ENCODE measurements at places on chromosomes 5 and 9.

GRCh38 chr5:134982230-134982629 lies 14.5 kb downstream of the CATSPER3 start:
- no peak for DNase-seq

DNA sequence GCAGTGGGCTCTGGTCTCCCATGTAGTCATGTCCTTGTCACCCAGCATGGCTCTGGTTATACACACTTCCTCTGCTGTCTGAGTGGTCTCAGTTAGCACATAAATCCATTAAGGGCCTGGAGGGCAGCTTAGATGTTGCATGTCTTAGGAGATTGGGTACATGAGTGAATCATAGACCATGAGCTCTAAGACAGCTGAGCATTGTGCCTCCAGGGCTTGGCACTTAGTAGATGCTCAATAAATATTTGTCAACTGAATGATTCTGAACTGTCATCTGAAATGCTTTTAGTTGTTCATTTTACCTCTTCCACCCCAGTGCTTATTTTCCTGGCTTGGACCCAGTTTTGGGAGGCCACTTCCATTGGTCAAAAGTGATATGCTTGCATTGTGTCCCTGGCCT lies 135.6 kb downstream of the BOD1 start:
- no peak for DNase-seq

GRCh38 chr5:135564331-135564730 lies 14.5 kb downstream of the CXCL14 start:
- no peak for DNase-seq

DNA sequence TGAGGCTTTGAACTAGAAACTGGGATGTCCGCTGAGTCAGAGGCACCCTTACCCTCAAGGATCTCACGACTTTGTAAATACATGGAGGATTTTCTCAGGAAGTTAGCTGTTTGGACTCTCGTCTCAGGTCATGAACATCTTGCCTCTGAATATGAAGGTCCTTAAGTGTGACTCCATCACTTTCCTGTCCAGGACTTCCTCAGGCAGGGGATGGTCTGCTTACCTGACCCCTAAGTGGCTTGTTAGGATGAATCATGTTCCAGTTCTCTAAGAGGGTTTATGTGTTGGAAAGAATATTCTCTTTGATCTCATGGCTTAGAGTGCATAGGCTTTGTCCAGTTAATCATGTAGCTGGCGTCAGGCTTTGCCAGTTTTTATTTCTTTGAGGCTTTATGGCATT lies 511.7 kb upstream of the KLF4 start:
- DNase-seq, result no peak

GRCh38 chr9:1757186-1757585 lies 258.0 kb upstream of the SMARCA2 start:
- DNase-seq, result no peak

- DNase-seq, result no peak
Measured at GRCh38 chr5:100600298-100600994, 65.3 kb downstream of the FAM174A start.

DNA sequence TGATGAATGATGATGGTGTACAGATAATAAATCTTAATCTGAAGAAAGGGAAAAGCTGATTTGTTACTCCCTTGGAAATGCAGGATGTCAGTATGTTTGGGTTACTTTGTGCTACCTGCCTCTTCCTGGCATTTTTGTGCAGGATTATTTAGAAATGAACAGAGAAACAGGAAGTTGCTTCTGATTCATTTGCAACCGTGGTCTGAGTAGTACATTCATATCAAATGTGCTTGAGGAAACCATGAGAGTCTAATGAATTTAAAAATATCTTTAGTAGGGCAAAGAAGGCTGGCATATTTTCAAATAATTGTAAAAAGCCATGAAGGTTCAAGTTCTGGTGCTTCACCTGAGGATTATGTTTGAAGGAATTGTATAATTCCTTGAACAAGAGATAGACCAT lies 391.6 kb downstream of the TMEM161B start:
- no peak for DNase-seq

DNA sequence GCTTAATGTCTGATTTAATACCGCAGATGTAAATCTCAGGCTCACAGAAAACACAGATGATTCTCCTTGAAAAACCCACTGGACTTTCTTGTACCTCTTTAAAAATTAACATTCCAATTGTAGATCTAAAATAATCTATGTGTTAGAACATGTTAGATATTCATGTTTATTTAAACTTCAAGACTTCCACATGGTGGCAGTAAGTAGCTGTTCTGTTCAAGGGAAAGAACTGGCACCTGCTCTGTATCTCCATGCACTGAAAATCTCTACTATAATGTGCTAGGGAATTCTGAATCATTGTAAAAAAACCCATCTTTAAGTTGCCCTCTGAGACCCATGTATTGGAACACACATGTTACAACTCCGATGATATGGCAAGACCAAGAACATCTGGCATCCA lies 366.9 kb downstream of the DMRTA1 start:
- DNase-seq, result peak; percentile 26

GRCh38 chr5:141382469-141383294 lies at the start of gene PCDHGA7:
PCDHGA7 (plus strand) TSS chr5:141382742; CDS start chr5:141382900, 158 bp downstream.
- DNase-seq, result no peak

DNA sequence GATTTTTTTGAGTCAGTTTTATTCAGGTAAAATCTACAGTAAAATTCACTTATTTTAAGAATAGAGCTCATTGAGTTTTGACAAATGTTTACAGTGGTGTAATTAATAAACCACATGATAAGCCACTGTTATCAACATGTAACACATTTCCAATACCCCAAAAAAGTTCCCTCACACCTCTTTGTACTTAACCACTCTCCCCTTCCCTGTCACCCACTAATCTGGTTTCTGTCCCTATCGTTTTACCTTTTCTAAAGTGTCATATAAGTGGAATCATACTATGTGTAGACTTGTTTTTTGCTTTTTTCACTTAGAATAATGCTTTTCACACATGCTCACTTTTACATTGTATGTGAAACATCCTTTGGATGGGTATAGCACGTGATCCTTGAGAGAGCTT lies 127.2 kb downstream of the KDM4C start:
- no peak for DNase-seq

- no peak for DNase-seq
Measured at GRCh38 chr9:132671620-132672412, 1.6 kb downstream of the GTF3C4 start.

DNA sequence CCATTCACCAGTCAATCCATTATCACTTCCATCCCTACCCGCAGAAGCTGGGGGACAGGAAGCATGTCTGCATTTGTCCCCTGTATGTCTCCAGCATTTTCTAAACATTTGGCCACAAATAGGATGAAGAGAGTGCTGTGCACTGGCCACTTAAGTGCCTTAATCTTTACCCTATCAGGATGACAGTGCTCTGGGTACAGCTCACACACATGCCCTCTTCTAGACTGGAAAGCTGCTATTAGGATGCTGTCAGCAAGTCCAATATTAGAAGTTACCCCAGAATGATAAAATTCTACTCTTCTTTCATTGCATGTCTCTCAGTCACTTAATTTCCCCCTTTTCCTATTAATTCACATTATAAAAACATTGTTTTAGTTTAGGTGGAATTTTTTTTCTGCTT lies 168.4 kb downstream of the RASEF start:
- no peak for DNase-seq

- DNase-seq, result no peak
Measured at GRCh38 chr5:83562071-83562606, 90.6 kb downstream of the VCAN start.

DNA sequence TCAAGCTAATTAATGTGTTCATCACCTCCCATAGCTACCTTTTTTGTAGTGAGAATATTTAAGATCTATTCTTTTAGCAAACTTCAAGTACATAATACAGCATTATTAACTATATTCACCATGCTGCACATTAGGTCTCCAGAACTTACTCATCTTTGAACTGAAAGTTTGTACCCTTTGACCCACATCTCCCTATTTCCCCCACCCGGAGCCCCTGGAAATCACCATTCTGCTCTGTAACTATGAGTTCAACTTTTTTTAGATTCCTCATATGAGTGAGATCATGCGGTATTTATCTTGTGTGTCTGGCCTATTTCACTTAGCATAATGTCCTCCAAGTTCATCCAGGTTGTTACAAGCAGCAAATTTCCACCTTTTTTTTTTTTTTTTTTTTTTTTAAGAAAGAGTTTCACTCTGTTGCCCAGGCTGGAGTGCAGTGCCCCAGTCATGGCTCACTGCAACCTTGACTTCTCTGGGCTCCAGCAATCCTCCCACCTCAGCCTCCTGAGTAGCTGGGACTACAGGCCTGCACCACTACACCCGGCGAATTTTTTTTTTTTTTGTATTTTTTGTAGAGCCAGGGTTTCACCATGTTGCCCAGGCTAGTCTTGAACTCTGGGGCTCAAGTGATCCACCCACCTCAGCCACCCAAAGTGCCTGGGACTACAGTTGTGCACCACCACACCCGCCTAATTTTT lies 100.4 kb upstream of the SAP30L start:
- no peak for DNase-seq

- DNase-seq, result no peak
Measured at GRCh38 chr5:167229751-167230150, 1061.7 kb upstream of the WWC1 start.

GRCh38 chr9:12935714-12936113 lies 160.9 kb downstream of the LURAP1L start:
- peak; percentile 45 for DNase-seq

DNA sequence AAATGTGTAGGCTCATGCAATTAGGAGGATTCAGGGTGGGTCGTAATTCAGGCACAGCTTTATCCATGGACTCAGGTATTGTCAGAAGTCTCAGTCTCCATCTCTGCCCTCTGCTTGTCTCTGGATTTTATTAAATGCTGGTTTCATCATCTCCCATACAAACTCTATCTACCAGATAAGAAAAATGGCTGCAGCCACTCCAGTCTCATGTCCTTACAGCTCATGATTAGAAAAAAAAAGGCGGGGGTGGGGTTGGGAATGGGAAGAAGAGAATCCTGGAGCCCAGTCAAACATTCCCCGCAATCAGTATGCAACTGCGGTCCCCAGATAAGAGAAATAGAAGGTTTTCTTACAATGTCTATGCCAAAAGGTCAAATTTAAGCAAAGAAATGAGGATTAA lies 7.6 kb upstream of the FBXO38 start:
- DNase-seq, result no peak

- no peak for DNase-seq
Measured at GRCh38 chr9:119945686-119946085, 576.5 kb upstream of the BRINP1 start.

GRCh38 chr5:109873687-109874086 lies 184.0 kb downstream of the MAN2A1 start:
- no peak for DNase-seq

- DNase-seq, result no peak
Measured at GRCh38 chr9:127711831-127712274, 3.6 kb downstream of the PTRH1 start.

GRCh38 chr5:156201788-156202403 lies 125.1 kb upstream of the SGCD start:
- DNase-seq, result peak; percentile 74

DNA sequence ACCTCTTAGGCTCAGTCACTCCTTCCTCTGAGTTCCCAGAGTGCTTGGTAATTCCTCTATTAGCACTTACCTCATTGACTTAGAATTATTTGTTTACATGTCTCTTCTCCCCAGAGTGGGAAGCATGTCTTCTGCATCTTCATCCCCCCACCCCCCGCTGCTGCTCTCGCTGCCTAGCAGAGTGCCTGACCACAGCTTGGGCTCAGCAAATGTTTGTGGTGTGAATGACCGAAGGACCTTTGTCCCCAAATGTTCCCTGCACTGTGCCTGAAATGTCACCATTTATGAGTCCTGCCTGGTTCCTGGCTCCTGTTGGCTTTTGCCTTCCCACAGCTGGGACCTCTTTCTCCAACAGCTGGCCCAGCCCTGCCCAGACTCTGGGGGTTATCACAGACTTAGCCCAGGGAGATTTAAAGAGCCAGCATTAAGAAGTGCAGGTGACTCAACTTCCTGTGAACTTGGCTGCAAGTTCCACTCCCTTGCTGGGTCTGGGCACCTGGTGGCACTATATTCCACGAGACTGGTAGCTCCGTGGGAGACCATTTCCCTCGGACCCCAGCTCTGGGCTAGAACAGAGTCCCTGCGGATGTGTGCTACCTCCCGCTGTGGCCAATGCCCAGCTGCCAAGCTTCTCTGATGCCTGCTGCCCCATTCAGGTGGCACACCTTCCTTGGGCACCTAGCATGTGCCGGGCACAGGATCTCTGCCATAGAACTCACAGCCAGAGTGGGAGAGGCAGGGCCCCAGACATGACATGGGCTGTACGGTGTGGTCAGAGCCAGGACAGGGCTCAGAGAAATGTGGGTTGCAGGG lies 1.8 kb upstream of the HMCN2 start:
- DNase-seq, result no peak

- DNase-seq, result no peak
Measured at GRCh38 chr9:73176450-73176875, 24.8 kb downstream of the ANXA1 start.

GRCh38 chr5:157470631-157471030 lies 10.6 kb downstream of the NIPAL4 start:
- DNase-seq, result no peak

GRCh38 chr9:11558043-11558442 lies 945.2 kb upstream of the PTPRD start:
- no peak for DNase-seq

- no peak for DNase-seq
Measured at GRCh38 chr9:10252174-10252573, 360.6 kb downstream of the PTPRD start.

GRCh38 chr5:160165137-160166068 lies 46.2 kb upstream of the PWWP2A start:
- DNase-seq, result peak; percentile 98

- peak; percentile 67 for DNase-seq
Measured at GRCh38 chr9:80899208-80899607, 790.1 kb downstream of the TLE1 start.

All from fibroblast of skin of left quadriceps (primary cell).